Activated gamma-delta T cell (primary cell): ENCODE measurements at places on chromosomes 1 and 21.

- no peak for DNase-seq
These were observed 345.0 kb downstream of the NPHP4 start for GRCh38 chr1:5647234-5647633.

GRCh38 chr1:64608005-64608650 is 136.7 kb upstream of the RAVER2 start:
- DNase-seq: no peak

GRCh38 chr1:36644556-36644955 is 161.8 kb upstream of the CSF3R start:
- no peak for DNase-seq

- no peak for DNase-seq
These were observed 16.1 kb downstream of the TIE1 start for GRCh38 chr1:43316738-43317520.

DNA sequence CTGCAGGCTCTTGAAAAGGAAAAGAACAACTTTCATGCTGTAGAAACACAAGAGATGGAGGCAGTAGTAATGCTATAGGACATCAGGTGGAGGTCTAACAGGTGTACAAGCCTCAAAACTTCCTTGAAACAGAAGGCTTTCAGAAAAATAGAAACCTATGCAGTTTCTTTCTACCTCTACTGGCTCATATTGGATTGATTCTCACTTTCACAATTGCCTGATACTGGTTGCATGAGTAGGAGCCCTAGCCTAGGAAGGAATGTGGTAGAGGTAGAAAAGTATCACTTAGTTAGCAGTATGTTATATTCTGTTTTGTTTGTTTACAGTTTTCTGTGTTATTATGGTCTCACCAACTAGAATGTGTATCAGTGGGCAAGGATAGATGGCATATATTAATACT is 175.4 kb upstream of the GORAB start:
- no peak for DNase-seq

DNA sequence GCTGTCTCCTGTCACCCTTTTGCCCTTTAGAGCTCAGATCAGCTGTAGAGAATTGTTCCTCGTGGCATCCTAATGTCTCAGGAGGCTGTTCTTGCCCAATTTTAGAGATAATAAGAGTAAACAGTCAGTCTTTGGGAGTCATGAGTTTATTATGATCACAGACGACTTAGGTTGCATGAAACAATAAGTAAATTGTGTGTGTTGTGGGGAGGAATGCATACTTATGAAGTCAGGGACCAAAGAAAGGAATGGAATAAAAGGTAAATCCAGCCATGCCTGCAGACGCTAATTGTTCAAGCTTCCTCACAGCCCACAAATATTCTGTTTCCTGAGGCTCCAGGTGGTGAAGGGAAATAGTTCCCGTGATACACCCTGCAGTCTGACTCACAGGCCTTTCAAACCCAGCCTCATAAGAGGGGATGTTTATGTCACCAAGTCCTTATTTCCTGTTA is 897 bp downstream of the EPHX4 start:
- DNase-seq: no peak

DNA sequence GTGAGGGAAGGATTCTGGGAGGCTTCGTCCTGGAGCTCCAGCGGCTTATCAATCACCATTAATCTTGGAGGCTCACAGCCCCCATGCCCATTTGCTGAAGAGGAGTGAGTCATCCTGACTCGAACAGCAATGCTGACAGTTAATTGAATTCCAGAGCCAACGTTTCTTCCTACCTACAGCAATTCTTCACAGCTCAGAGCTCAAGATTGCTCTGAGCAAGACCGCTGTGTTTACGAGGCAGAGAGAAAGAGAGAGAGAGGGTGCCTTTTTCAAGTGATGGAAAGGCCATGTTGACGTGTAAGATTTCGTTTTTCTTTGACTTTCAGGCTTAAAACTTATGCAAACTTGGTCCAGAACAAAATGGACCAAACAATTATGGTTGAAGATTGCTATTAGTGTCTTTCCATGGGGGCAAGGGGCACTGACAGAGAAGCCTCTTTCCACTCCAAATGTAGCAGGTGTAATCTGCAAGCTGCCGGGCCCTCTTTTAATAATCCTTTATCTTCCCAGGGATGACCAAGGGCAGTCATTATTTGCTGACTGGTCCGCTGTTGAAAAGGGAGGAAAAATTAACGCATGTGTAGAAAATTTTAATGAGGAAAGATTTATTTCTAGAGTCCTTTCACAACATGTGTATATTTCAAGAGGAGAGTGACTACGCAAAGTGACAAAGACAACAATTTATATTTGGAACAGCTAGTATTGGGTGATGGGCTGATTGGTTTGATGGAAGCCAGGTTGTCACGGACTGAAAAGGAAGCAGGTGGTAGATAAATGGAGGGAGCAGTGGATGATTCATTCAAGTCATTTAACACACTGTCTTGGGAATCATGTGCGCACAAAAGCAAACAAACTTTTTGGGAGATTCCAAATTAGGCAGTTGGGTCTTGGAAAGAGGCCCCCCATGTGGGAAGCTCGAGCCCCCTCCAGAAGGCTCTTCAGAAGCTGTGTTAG is 136.1 kb upstream of the IRF2BP2 start:
- no peak for DNase-seq

DNA sequence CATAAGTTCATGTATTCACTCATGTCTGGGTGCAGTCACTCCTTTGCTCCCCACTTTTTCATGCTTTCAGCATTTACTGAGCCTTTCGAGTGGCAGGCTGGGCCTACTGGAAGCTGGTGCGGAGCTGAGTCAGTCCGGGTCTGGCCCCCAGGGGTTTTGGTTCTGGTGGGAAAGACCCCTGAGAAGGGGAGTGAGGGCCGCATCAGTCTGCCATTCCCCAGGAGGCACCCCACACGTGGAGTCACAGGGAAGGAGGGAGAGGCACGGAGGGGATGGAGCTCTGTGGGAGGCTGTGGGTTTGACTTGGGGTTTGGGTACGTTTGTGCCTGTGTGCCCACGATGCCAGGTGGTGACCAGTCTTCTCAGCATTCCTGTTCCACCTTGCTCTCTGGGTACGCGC is 87.9 kb downstream of the PTPRU start:
- no peak for DNase-seq

DNA sequence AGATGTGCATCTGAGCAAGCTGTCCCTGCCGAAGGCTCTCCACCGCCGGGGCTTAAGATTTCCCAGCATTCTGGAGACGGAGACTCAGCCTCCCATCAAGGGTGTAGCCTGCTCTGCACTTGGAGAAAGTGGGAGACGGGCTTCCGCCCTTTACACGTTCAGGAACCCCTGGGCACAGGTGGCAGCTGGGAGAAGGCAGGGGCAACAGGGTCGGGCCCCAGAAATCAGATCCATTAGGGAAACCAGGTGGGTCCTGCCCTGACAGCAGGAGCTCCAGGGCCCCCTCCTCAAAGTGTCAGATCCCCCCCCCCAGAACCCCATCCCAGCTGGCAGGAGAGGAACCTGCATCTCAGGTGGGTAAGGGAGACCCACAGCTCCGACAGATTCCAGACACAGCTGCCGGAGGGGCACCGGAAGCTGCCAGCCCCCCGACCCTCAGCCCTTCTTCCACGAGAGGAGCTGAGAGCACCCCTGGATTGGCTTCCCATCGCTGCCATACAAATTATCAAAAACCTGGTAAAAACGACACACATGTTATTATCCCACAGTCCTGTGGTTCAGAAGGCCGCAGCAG is 236.6 kb downstream of the NPHP4 start:
- DNase-seq: no peak

DNA sequence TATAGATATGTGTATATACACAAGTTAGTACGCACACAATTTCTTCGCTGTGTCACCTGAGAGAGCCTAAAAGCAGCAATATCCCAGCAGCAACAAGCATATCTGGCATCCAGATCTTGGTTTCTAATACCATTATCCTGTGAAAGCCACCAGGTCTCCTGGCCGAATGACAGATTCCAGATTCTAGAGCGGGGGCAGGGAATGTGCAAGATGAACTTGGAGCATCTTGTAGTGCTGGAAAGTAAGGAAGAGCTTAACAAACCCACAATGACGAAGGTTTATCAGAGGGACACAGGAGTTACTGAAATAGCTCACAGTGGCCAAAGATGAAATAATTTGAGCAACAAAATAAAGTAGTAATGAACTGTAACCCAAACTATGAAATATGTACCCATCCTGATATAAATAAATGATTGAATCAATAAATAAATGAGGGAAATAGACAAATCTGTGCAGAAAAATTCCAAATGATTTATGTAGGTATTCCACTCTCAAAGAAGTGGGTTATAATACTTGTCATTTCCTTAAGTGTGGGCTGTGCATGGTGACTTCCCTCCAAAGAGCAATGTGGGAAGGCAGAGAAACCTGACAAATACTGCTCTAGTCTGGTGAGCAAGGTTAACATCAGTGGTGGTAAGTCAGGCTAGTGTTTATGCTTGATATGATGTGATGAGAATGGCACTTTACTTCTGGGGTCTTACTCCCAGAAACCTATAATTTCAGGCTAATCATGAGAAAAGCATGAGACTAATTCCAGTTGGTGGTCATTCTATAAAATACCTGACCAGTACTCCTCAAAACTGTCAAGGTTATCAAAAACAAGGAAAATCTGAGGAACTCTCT is 67.9 kb downstream of the LRRC8D start:
- no peak for DNase-seq

GRCh38 chr1:25433389-25434186 is 2.9 kb downstream of the MACO1 start:
- no peak for DNase-seq

DNA sequence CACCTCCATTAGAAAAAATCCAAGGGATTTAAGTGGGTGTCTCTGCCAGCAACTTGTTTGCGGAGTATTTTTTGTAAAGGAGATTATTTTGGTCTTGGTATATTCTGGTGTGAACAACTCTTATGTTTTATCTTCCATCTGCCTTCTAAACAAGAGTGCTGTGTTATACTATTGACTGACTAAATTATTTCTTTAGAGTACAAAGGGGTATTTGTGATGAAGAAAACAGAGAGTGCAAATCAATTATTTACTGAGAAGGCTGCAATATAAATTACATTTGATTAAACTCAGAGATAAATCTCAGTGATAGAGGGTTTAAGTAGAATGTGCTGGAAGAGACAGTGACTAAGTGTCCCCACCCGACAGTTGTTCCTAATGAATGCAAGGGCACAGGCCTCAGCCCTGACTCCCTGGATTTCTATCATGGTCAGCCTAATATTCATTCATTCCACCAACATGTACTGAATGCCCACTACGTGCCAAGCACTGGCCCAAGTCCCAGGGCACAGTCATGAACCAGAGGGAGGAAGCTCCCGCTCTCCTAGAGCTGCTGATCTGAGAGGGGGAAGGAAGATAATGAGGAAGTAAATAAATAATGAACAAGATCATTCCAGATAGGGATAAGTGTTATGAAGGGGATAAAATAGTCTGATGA is 196.9 kb upstream of the C8B start:
- DNase-seq: no peak

- DNase-seq: no peak
These were observed 109.7 kb downstream of the TGFB2 start for GRCh38 chr1:218454700-218455282.

DNA sequence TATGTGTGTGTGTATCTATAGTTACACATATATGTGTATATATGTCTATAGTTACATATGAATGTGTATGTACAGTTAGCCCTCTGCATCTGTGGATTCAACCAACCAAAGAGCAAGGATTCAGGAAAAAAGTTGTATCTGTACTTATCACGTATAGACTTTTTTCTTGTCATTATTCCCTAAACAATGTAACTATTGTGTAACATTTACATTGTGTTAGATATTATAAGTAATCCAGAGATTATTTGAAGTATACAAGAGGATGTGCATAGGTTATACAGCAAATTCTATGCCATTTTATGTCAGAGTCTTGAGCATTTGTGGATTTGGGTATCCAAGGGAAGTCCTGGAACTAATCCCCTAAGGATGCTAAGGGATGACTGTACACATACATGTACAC is 71.3 kb downstream of the RASAL2 start:
- DNase-seq: no peak

DNA sequence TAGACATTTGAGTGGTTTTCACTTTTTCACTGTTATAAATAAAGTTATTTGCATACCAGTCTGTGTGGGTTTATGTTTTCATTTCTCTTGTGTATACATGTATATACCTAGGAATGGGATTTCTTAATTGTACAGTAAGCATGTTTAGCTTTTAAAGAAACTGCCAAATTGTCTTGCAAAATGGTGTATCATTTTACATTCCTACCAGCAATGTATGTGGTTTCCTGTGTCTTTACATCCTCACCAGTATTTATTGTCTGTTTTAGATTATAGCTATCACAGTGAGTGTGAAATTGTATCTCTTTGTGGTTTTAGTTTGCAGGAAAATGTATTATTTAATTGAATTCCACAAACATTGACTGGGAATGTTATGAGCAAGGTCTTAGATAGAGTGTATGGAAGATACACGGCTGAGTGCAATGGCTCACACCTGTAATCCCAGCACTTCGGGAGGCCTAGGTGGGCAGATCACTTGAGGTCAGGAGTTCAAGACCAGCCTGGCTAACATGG is 57.3 kb downstream of the MACF1 start:
- no peak for DNase-seq

DNA sequence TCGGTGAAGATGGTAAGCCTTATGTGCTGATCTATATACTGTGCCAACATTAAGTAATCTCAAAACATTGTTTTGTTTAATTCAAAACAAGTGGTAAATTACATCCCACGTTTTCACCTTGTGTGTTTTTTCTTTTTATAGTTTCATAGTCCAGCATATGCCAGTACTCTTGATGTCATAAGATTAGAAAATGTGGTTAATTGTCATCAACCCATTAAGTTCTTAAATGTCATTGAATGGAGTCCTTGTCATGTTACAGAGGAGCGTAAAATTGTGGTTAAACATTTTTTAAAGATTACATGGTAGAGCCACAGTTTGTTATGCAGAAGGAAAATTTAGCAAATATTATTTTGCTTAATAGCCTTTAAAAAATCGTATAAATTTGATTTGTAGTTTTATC is 93.1 kb downstream of the FNBP1L start:
- DNase-seq: no peak

DNA sequence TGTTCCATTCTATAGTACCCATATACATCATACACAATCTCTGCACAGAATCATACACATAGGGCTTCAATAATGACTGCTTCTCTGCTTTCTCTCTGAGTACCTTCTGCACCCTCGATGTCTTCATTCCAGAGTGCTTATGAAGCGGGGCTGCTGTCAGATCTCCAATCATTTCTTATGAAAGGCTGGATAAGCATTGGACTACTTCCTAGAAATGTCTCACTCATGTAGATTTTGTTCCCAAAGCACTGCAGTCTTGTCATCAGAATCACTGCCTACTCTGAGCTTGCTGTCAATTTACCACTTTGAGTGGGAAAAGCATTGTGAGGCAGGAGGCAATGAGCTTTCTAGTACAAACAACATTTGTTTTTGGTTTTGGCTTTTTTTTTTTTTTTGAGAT is 179.0 kb downstream of the SLC35F3 start:
- DNase-seq: no peak

GRCh38 chr1:200479816-200480215 is 70.0 kb upstream of the ZNF281 start:
- no peak for DNase-seq

DNA sequence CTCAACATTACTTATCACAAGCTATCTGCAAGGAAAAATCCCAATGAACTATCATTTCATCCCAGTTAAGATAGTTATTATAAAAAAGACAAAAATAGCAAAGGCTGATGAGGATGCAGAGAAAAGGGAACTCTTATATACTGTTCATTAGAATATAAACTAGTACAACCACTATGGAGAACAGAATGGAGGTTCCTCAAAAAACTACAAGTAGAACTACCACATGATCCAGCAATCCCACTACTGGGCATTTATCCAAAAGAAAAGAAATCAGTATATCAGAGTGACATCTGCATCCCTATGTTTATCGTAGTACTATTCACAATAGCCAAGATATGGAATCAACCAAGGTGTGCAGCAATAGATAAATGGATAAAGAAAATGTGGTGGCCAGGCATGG is 4.9 kb upstream of the C1orf185 start:
- DNase-seq: no peak

GRCh38 chr1:178725466-178726086 is 532 bp downstream of the RALGPS2 start:
- peak; percentile 17 for DNase-seq
